ENCODE measurements at places on chromosomes 7 and 10.
A peak's percentile ranks its signal among the peaks of the same experiment; 100 is the strongest.

DNA sequence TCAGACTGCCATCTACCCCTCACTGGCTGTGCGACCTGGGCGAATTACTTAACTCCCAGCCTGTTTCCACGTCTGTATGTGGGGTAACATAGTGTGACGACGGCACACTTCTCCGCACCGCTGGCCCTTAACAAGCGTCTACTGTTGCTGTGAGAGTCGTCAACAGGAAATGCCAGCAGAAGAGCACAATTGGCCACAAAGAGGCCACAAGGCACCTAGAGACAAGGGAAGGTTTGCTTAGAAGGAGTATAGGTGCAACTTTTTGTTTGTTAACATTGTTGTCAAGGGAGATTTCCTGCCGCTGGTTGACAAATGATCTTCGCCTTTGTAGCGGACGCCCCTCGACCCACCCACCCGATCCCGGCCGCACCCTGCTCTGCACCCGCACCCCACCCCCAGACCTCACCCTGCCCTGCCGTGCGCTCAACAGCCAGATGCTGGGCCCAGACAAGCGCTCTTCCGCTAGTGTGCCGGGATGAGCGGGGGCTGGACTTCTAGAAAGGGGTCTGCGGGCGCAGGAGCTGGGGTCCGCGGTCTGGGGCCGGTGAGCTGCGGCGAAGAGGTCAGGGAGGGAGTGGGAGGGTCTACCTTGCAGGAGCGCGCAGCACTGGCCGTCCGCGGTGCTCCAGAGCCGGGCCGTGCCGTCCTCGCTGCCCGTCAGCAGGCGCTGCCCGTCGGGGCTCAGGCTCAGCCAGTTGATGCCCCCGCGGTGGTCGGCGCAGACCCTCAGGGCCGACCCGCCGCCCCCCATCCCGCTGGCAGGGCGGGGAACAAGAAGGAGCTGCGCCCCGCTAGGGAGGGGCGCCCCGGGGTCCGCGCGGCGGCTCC is 785 bp downstream of the WDR86 start:
- peak; percentile 52 for DNase-seq

DNA sequence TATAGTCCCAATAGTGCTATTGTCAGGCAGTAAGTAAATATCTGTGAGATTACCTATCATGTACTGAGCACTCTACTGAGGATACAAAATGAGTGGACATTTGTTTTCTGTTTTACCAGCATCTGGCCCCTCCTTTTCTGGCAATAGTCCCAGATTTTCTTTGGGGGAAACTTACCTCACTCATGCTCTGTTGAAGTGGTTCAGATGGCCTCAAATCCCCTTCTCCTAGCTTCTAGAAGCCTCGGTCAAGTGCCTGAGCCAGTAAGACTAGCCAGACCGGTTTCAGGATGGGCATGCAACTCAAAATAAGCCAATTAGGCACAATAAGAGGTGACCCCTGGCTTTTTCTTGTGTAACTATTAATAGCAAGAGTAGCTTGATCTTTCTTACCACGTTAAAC is 19.7 kb downstream of the TRDMT1 start:
- DNase-seq: no peak

DNA sequence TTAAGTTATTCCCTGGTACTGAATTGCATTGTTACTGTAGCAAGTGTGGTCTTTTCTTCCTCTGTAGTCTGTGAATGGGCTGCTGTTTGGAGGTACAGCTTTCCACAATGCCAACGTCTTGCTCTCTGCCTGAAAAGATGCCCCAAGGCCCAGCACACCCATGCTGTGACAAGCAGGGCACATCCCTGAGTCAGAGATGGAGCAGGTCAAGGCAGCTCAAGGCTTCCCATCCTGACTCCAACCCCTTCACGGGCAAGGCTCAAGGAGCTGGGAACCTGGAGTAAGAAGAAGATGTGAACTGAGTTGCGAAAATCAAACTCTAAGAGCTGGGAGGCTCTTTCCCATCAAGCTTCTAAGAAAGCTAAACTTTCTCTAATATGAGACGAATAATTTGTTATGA is 27.2 kb downstream of the SVIL start:
- DNase-seq: no peak

- no peak for DNase-seq
Measured at GRCh38 chr7:13851736-13852135, 137.7 kb downstream of the ETV1 start.

DNA sequence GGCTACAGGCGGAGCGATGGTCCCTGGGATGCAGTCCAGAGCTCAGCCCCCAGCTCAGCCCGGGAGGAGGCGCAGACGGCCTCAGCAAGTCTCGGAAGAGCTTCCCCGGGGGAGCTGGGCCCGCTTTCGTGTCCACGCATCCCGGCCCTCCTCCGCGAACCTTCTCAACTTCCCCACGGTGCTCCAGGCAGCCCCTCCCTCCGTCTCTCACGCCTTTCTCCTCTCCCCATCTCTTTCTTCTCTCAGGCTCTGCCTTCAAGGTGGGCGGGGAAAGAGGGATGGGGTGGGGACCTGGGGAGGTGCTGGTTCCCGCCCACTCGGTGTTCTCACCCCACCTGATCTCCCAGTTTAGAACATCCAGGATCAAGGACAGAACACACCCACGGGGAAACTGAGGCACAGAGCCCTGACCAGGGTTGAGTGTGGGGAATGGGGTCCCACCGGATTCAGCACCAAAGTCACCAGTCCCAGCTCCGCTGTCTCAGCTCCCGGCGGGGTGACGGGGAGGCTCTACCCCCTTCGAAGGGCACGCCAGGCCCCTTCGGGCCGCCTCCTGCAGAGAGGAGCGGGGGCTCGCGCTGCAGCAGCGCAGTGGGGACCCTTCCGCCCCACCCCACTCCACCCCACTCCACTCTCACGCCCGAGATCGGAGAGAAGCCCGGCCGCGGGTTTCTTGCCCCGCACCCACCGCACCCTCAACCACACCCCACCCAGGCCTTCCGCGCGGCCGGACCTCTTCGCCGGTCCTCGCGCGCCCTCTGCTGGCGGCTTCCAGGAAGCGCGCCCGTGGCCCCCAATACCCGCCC is 18.2 kb downstream of the POLL start:
- peak; percentile 79 for DNase-seq

GRCh38 chr7:1899196-1899595 is 229.1 kb downstream of the ELFN1 start:
- no peak for DNase-seq

DNA sequence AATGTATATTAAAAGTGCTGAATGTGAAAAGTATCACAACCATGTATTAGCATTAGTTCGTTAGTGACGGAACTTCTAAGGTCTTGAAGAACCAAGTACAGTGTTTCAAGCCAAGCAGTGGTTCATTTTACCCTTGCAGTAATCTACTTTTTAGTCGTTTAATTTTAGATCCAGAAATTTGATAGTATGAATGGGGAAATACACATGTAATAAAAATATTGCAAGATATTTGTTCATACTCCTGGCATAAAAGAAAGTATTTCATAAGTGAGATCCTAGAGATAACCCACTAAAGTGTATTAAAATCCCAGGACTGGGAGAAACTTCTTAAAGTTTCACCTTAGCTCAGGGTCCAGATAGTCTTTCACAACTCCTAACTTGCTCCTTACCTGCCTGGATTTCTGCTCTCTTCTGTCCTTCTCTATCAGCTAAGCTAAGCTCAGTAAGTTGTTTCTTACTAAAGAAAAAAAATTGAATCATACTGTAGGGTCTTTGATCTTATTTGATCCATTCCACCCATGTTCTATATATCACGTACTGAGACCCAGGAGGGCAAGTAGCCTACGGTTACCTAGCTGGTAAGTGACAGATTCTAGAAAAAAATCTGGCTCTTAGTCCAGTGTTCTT is 1.5 kb downstream of the BCAP29 start:
- DNase-seq: no peak
